ENCODE measurements at places on chromosomes 2 and 18.

DNA sequence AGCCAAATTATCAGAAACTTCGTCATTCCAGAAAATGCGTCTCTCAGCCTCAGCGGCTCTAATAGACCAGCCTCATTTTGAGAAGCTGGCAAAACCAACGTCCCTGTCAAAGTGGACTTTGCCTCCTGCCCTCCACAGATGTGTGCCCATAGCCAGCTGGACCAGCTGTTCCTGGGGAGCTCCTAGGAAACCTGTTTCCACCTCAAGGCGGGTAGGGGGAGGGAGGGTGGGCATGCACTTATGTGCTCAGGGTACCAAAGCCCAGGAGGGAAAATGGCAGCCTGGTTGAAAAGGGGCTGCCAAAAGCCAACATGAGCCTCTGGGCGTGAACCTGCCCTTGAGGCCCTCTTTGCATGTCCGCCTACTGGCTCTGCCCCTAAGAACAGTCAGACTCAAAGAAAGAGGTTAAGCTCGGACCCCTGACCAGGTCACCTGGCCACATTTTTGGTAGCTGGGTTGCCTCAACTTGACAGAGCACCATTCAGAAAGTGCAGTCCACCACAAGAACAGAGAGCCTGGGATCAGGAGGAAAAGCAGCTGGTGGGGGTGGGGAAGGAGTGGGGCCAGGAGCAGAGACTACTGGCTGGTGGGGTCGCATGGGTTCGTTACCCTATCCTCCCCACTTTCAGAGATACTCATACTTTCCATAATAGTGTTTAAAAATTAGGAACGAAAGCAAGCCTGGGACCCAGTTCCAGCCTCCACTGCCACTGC, 3.5 kb downstream of the PER2 start:
- no peak for DNase-seq

DNA sequence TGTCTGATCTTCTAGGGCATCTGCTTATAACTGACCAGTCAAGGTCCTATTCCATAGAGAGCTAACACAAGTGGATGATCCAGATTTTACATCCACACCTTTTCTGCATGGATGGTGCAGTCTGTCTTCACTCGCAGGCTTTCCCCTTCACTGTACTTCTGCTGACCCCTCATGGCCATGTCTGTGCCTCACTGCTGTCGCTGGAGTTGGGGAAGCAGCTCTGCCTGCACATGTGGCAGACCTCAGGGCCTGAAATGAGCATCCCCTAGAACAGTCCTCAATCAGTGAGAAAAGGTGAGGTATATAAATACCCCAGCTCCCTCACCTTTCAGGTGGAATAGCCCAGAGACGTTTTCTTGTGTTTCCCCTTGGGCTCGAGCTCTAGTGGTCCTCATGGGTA, 233.8 kb downstream of the ANKRD36B start:
- DNase-seq = no peak

- no peak for DNase-seq
Measured at GRCh38 chr2:118525346-118525745, 322.1 kb downstream of the EN1 start.

DNA sequence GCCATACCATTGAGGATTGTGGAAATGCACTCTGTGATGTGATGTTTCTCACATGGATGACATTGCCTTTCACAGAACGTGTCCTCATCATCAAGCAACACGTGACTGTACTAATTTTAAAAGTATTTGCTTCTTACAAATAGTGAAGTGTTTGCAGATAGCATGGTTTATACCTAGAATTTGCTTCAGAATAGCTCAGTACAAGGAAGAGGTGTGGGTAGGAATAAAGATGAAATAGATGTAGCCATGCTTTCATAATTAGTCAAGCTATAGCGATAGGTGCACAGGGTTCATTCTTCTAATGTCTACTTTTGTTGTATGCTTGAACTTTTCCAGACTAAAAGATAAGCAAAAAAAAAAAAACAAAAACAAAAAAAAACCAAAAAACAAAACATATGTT, 27.5 kb downstream of the MAP4K4 start:
- no peak for DNase-seq

- no peak for DNase-seq
Measured at GRCh38 chr18:73663581-73663980, 484.1 kb downstream of the FBXO15 start.

DNA sequence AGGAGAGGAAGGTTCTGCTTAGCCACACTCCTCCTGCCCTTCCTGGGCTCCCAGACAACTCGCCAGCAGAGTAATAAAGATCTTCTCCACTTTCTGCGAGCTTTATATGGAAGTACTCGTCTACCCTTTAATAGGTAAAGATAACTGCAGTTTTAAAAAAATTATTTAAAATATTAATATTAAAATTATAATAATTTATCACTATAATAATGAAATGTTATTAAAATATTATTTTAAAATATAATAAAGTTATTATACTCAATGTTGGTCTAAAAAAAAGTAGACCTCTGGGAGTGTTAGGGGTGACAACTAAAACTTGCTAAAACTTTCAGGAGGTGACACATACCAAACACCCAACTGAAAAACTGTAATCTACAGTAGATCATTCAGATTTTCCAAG, 81.5 kb downstream of the RBM43 start:
- no peak for DNase-seq

GRCh38 chr2:117692001-117692763, 122.3 kb upstream of the DDX18 start:
- DNase-seq = no peak

- no peak for DNase-seq
Measured at GRCh38 chr2:2580341-2580740, 249.3 kb upstream of the MYT1L start.

- no peak for DNase-seq
Measured at GRCh38 chr2:33116799-33117198, 170.0 kb downstream of the LTBP1 start.

GRCh38 chr18:48621815-48622555, 83.2 kb downstream of the CTIF start:
- no peak for DNase-seq

DNA sequence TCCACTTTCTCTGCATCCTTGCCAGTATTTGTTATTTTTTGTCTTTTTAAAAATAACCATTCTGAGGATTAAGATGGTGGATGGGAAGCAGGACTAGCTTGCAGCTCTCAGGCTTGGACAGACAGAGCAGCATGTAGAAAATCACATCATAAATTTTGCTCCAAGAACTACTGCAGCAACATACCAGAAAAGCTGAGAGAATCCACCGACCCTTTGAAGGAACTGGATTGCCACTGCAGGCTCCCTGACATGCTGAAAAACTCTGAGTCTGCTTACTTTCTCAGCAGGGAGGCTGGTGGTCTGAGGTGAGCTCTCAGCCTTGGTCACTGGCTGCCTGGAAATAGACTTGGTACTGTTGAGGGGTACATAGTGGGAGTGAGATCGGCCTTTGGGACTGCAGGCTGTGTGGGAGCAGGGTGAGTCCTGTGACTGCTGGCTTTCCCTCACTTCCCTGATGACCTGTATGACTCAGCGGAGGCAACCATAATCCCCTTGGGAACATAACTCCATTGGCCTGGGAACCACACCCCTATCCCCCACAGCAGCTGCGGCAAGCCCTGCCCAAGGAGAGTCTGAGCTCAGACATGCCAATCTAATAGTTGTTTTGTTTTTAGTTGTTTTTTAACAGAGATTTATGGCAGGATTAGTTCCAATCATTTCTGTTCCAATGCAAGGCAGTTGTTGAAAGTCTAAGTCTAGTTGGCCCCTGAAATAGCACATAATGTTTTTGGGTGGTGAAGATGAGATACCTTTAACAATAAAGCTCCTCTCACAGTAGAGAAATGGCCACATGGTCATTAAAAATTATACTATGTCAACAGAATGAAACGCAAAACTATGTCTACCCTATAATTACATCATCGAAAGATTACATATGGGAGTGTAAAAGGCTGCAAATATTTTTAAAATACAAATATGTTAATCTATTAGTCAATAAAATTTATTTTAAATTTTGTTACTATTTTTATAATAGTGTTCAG, 414.2 kb upstream of the CHAC2 start:
- no peak for DNase-seq
